SW480 (cell line): ENCODE measurements at places on chromosomes 16 and 17.

- DNase-seq, result no peak
Measured at GRCh38 chr17:82938873-82939620, 99.2 kb upstream of the ZNF750 start.

- no peak for DNase-seq
Measured at GRCh38 chr17:78610951-78611511, 33.8 kb upstream of the DNAH17 start.

DNA sequence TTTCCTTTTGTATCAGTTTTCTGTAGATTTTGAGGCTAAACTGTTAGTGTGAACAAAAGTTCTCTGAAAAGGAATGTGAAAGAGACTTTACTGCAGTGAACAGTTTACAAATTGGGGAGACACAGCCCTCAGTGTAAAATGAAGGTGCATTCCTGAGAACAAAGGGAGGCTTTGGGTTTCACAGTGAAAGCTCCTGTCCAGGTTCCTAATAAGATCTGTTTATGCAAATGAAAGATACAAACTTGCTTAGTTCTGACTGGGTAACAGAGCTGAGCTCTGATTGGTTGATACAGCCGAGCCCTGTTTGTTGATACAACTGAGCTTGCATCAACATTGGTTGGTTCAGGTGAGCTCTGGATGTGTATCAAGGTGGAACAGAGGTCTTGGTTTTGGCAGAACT is 8.3 kb upstream of the CDRT15 start:
- DNase-seq, result peak; percentile 4

DNA sequence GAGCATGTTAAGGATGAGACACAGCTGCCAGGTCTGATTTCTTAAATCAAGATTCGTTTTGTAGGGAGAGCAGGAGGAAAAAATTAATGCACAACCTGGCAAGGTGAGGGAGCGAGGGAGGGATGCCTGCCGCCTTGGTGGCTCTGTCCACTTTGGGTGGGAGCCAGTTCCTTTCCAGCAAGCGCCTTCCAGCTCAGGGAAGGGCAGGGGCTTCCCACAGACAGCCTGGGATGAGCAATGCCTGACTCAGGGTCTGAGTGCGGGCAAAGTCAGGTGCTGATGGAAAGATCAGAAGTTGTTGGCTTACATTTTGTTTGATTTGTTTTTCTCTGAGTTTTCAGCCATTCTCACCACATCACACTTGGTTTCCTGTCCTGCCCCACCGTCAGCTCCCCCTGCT is 220.7 kb downstream of the ENGASE start:
- DNase-seq, result no peak

- no peak for DNase-seq
Measured at GRCh38 chr17:46916211-46916610, 6.7 kb upstream of the GOSR2 start.

GRCh38 chr16:88497561-88498462 is 44.7 kb downstream of the ZFPM1 start:
- no peak for DNase-seq

GRCh38 chr17:46768540-46768870 is 50.0 kb downstream of the WNT3 start:
- DNase-seq, result no peak

DNA sequence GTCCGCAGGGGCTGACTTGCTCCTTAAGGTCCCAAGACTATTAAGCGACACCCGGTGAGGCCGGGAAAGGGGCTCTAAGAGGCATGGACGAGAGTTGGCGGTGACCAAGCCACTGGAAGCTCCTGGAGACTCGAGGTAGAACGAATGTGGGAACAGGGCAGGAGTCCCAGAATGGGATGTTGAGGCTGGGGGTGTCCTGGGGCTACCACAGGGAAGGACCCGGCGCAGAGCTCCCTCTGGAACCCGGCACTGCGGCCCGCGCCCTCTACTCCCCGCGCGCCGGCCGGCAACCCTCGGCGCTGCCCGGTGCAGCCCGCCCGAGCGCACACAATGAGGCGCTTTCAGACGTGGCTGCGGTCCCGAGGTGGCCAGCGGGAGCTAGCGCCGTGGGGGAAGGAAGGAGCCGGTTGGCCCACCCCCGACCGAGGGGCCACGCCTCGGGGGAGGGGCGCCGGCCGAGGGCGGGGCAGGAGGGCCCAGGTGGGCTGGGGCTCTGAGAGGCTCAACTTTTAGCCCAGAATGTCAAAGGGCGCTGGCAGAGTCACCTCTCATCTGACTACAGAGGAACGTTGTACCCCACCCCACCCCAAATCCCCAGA is at the start of gene CHST6:
CHST6 (minus strand) TSS at position 366 of the 599 bp plus-strand sequence. CDS start 15,613 bp downstream, outside the sequence.
- DNase-seq, result peak; percentile 39

GRCh38 chr17:64706224-64707049 is 44.3 kb upstream of the SMURF2 start:
- peak; percentile 94 for DNase-seq

- peak; percentile 87 for DNase-seq
Measured at GRCh38 chr17:57408071-57408811, 151.9 kb downstream of the MSI2 start.

DNA sequence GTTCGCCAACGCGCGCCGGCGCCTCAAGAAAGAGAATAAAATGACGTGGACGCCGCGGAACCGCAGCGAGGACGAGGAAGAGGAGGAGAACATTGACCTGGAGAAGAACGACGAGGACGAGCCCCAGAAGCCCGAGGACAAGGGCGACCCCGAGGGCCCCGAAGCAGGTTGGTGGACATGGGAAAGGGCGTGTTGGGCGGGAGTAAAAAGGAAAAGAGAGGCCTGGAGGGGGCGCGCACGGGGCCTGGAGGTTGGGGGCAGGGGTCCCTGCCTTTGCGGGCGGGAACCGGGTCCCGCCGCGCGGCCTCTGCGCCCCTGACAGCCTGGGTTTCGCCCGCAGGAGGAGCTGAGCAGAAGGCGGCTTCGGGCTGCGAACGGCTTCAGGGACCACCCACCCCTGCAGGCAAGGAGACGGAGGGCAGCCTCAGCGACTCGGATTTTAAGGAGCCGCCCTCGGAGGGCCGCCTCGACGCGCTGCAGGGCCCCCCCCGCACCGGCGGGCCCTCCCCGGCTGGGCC is 2.1 kb downstream of the IRX5 start:
- no peak for DNase-seq

- no peak for DNase-seq
Measured at GRCh38 chr16:12728469-12728868, 75.2 kb downstream of the CPPED1 start.

GRCh38 chr16:25893332-25893731 is 201.6 kb downstream of the HS3ST4 start:
- no peak for DNase-seq

- DNase-seq, result no peak
Measured at GRCh38 chr17:6070913-6071511, 833 bp downstream of the WSCD1 start.

GRCh38 chr17:47615766-47616424 is 33.8 kb upstream of the KPNB1 start:
- DNase-seq, result peak; percentile 57

DNA sequence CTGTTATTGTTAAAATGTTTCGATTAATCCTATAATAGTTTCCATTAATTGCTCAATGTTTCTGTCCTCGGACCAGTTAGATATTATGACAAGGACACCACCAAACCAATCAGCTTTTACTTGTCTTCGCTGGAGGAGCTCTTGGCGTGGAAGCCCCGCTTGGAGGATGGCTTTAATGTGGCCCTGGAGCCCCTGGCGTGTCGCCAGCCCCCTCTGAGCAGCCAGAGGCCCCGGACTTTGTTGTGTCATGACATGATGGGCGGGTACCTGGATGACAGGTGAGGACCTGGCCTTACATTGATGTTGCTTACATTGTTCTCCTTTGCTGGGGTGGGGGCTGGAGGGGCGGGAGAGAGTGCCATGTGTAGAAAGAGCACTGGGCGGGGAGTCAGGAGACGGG is 3.0 kb downstream of the ENGASE start:
- no peak for DNase-seq

GRCh38 chr17:66426397-66427033 is 124.1 kb downstream of the PRKCA start:
- peak; percentile 21 for DNase-seq

- DNase-seq, result no peak
Measured at GRCh38 chr16:57986196-57986595, 14.3 kb downstream of the ZNF319 start.

GRCh38 chr16:87747626-87748414 is 18.0 kb downstream of the KLHDC4 start:
- DNase-seq, result no peak

GRCh38 chr17:13415871-13416416 is 185.8 kb downstream of the HS3ST3A1 start:
- peak; percentile 53 for DNase-seq

GRCh38 chr17:80704381-80704819 is 159.8 kb downstream of the RPTOR start:
- DNase-seq, result no peak

- DNase-seq, result no peak
Measured at GRCh38 chr17:81510785-81511553, 1.6 kb downstream of the ACTG1 start.

- DNase-seq, result no peak
Measured at GRCh38 chr17:4559966-4560365, 411 bp downstream of the GGT6 start.

GRCh38 chr17:38870259-38871165 is 654 bp downstream of the LASP1 start:
- peak; percentile 62 for DNase-seq

DNA sequence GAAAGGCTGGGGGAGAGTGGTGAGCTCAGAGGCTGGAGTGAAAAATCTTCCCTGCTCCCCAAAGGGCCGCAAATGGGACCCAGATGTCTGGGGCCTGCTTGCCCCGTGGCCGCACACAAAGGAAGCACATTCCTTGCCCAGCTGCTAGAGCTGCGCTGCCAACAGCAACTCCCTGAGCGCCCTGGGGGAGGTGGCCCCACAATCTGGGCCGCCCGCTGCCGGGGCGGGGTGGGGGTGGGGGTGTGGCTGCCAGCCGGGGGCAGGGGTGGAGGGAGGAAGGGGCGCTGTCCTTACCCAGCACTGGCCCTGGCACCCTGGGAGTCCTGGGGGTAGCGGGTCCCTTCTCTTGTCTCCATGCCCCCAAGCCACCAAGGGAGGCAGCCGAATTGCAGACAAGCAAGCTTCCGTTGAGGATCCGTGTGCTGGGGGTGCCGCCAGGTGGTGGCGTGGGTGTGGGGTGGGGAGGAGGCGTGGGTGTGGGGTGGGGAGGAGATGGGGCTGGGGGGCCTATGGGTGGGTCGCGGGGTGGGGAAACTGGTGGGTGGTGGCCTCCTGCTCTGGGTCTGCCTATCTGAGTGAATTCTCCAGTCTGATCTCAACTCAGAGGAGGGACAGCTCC is 48.4 kb upstream of the PABPN1L start:
- no peak for DNase-seq

DNA sequence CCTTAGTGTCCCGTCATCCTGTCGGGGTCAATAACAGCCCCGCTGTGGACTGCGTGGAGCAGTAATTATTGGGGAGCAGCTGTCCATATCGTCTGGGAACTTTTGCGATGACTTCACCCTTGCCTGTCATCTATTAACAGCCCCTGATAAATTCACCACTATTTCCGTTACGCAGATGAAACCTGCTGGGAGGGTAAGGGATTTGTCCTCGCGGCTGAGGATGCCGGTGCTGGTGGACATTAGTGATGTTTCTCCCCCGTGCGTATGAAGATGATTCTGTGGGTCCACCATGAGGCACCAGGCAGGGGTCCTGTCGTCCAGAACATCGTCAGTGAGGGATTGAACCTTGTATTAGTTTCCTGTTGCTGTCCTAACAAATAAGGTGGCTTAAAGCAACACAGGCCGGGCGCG is 1.0 kb downstream of the FLYWCH2 start:
- no peak for DNase-seq

DNA sequence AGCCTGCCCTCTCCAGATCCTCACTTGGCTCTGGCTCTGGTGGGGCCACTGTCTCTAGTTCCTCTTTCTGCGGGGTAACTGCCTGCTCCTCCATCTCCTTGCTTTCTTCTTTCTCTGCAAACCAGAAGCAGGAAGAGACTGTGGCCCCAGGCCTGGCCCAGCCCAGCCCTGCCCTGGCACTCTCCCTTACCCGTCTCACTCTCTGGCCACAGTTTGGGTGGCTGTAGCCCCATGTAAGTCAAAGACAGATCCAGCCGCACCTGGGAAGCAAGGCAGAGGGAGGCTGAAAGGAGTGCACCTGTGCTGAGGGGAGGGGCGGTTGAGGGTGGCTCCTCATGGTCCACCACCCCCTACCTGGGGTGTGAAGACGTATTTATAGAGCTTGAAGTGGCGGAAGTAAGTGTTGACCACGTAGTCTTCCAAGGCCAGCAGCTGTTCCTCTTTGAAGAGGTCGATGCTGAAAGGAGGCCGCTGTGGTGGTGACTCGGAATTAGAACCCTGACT is 2.8 kb downstream of the CFAP119 start:
- no peak for DNase-seq

DNA sequence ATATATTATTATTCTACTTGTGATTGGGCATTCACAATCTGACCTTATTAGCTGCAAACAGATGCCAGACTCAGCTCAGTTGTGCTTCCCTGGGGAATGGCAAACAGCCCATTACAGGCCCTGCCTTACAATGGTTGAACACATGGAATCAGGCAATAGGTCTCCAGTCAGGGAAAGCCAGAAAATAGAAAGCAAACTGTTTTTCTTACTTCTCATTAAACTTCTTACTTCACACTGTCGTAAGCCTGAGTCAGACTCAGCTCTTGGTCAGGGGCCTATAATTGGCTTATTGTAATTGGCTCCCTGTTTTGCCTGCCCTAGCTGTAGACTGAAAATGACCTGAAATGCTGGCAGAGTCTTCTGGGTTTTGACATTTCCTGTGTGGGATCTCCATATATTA is 77.0 kb upstream of the CA10 start:
- no peak for DNase-seq

GRCh38 chr16:4660454-4661007 is 32.8 kb upstream of the NUDT16L1 start:
- peak; percentile 87 for DNase-seq

DNA sequence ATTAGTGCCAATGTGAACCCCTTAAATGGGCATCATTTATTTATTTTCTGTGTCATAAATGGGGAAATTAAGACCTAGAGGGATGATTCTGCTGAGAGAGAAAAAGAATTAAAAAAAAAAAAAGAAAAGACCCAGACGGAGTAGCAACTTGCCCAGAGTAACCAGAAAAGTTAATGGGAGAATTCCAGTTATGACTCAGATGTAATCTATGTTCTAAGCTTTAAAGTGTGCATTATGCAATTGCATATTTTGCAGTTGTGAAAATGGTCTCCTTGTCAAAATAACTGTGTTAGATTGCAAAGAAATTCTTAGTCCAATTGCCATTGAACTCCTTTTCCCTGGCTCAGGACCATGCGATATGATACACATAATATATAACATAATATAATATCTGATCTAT is 38.6 kb upstream of the TBX2 start:
- DNase-seq, result no peak

GRCh38 chr17:19752216-19753050 is 4.3 kb upstream of the ALDH3A1 start:
- no peak for DNase-seq

GRCh38 chr16:85162478-85163277 is 50.4 kb upstream of the CIBAR2 start:
- DNase-seq, result no peak

GRCh38 chr16:13708347-13709120 is 211.4 kb upstream of the ERCC4 start:
- no peak for DNase-seq

GRCh38 chr17:17540278-17540906 is 44.2 kb upstream of the RASD1 start:
- no peak for DNase-seq

GRCh38 chr17:6046931-6047330 is 23.2 kb upstream of the WSCD1 start:
- no peak for DNase-seq

- no peak for DNase-seq
Measured at GRCh38 chr17:74126179-74126900, 77.1 kb upstream of the RPL38 start.
